ENCODE measurements at places on chromosomes 2 and 18.

DNA sequence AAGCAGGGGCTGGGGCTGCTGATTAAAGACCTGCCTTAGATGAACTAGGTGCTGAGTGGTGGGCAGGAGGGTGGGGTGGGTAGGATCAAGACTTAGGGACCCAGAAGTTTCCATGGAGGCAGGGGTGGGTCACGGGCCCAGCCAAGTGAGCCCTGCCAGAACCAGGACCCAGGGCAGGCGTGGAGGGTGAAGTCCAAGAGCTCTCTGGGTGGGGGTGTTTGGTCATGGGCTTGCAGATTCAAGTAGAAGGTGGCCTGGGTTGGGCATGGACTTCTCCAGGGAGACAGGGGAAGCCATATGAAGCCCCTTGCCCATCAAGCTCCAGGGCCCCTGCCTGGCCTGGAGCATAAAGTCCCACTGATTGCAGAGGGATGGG, 168.8 kb downstream of the SMAD7 start:
- DNase-seq = no peak

- no peak for DNase-seq
These were observed 133.6 kb upstream of the MYT1L start for GRCh38 chr2:2464643-2465042.

DNA sequence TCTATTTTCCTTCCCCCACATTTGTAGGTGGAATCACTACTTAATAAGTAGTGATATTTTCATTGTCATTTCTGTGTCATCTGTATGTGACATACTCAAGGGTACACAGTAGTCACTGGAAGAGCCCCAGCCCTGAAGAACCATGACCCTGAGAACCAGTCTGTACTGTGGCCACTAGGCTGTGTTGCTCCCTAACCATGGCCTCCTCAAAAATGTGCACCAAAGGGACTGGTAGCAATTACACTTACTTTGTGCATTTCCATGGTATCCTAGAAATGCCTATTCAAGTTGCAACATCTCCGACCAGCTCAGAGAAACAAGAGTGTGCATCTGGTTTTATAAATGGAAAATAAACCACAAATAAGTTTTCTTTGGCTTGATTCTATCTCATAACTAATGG, 155.1 kb downstream of the DOCK10 start:
- DNase-seq = no peak

GRCh38 chr2:237879058-237879430, 19.6 kb downstream of the RAMP1 start:
- DNase-seq = no peak

- DNase-seq = no peak
These were observed 12.9 kb downstream of the FZD7 start for GRCh38 chr2:202046572-202046971.

- no peak for DNase-seq
These were observed 330.5 kb downstream of the KCNS3 start for GRCh38 chr2:18208956-18209355.

DNA sequence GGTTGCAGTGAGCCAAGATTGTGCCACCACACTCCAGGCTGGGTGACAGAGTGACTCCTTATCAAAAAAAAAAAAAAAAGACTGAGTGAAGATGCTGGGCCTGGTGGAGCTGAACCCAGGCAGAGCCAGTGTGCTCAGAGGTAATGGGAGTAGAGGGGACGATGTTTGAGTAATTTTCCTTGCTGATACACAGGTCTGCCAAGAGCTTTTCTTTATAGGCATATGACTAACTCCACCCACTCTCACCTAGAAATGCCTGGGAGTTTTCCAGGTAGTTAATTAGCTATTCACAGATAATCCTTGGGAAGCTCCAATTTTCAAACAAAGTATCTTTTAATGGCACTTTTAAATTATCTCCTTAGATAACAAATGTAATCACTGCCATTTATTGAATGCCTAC, 33.4 kb upstream of the ACSL3 start:
- no peak for DNase-seq

GRCh38 chr18:63137999-63138435, 181.6 kb downstream of the BCL2 start:
- no peak for DNase-seq

- DNase-seq = no peak
These were observed 180.8 kb downstream of the KLHL29 start for GRCh38 chr2:23565814-23566213.

- DNase-seq = no peak
These were observed 80.0 kb downstream of the EXOC6B start for GRCh38 chr2:72745679-72746368.

GRCh38 chr2:179435000-179435399, 170.4 kb upstream of the SESTD1 start:
- DNase-seq = no peak

- no peak for DNase-seq
These were observed 822.6 kb downstream of the TRIB2 start for GRCh38 chr2:13539296-13539695.

DNA sequence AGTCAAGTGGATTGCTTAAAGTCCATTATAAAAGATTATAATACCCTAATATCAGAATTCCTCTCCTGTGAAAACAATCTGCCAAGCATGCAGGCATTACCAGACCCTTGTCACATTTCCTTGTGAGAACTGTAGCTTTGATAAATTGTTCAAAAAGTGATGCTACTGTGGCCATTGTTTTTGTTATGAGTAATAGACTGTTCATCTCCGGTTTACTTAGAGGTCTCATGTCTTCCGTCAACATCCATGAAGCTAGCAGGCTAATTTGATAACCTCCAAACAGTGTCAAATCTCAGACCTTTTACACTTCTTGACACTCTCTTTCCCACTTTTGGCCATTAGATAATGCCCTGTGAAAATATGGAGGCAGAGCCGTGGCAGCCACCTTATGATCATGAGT, 342.7 kb downstream of the CPS1 start:
- no peak for DNase-seq

DNA sequence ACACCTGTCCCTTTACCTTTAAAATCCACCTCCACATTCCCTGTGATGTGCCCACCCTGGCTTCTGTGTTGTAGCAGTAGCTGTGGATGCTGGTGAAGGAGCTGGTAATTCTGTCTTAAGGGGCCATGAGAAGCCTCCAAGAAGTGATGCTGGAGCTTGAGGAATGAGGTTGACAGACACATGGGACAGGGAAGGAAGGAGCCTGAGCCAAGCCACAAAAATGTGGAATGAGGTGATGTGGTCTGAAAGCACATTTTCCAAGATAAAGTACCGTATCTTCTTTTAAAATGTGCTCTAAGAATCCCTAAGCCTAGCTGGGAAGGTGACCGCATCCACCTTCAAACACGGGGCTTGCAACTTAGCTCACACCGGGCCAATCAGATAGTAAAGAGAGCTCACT, 31.2 kb downstream of the VWA3B start:
- no peak for DNase-seq

DNA sequence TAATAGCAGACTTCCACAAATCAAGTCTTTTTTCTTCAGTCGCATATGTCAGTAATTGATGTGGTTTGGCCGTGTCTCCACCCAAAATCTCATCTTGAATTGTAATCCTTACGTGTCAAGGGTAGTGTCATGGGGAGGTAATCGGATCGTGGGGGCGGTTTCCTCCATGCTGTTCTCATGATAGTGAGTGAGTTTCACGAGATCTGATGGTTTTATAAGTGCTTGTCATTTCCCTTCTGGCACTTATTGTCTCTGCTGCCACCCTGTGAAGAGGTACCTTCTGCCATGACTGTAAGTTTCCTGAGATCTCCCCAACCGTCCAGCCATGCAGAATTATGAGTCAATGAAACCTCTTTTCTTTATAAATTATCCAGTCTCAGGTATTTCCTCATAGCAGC, 478.8 kb downstream of the PTPRM start:
- DNase-seq = no peak

DNA sequence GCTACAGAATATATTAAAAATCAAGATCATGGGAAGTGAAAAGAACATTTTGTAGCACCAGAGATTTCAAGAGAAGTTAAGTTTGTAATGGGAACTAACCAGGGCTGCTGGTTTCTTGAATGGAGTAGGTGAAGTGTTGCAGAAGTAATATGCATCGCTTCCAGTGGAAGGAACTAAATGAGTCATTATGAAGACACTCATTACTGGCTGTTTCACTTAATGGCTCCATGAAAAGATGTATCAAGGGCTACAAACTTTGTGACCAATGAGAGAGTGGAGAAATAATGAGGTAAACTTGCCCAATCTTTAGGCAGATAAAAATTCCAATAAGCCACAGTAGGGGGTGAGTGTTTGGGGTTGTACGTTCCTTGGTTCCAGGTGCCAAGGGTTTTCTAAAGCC, 380.4 kb upstream of the POU3F3 start:
- DNase-seq = no peak

GRCh38 chr2:145777914-145778313, 1258.0 kb upstream of the ZEB2 start:
- no peak for DNase-seq

DNA sequence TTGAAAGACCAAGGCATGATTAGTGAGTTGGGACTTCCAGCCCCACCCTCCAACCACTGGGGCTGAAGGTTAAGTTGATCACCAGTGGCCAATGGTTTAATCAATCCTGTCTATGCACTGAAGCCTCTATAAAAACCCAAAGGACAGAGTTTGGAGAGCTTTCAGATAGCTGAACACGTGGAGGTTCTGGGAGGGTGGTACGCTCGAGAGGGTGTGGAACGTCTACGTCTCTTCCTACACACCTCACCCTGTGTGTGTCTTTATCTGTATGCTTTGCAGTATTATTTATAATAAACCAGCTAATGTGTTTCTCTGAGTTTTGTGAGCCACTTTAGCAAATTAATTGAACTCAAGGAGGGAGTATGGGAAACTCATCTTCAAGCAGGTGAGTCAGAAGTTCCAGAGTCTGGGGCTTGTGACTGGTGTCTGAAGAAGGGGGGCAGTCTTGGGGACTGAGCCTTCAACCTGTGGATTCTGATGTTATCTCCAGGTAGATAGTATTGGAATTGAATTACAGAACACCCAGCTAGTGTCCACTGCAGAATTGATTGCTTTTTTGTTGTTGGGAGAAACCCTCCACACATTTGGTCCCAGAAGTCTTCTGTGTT, 20.3 kb downstream of the ACTR3 start:
- DNase-seq = no peak

GRCh38 chr2:32559136-32559535, 68.7 kb upstream of the TTC27 start:
- DNase-seq = no peak

- DNase-seq = no peak
These were observed 39.4 kb upstream of the ZNF397 start for GRCh38 chr18:35201256-35201931.

DNA sequence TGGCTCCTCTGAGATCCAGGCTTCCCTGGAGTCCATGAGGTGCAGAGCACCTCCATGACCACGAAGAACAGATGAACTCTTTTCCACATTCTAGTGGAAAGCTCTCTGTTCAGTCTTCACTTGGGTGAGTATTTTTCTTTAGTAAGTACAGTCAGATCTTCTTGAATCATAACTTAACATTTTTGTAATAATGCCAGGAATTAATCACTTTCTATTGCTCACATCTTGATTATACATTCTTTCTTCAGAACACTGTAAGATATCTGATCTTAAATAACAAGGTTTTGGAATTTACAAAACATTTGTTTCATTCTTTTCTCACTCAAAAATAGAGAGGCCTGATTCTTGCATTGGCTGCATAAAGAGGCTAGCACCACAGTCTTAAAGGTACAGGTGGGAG, 45.4 kb upstream of the RND3 start:
- no peak for DNase-seq

DNA sequence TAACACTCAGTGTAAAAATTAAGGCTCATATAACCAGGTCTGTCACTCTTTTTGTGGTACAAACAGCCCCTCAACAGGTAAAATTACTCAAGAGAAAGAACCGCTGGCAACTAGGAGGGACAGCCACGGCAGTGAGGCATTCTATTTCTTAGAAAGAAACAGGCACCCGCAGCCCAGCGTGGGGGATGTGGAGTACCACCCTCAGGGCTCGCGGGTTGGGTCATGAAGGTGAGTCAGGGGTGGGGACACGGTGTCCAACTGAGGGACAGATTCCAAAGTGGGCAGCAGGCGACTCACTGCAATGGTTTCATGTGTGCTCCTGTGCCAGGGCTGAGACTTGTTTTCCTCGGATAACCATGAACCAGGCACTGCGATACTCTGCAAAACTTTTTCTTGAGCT, 129.4 kb downstream of the DTNB start:
- no peak for DNase-seq

GRCh38 chr2:127078666-127079270, 28.2 kb downstream of the BIN1 start:
- DNase-seq = no peak

DNA sequence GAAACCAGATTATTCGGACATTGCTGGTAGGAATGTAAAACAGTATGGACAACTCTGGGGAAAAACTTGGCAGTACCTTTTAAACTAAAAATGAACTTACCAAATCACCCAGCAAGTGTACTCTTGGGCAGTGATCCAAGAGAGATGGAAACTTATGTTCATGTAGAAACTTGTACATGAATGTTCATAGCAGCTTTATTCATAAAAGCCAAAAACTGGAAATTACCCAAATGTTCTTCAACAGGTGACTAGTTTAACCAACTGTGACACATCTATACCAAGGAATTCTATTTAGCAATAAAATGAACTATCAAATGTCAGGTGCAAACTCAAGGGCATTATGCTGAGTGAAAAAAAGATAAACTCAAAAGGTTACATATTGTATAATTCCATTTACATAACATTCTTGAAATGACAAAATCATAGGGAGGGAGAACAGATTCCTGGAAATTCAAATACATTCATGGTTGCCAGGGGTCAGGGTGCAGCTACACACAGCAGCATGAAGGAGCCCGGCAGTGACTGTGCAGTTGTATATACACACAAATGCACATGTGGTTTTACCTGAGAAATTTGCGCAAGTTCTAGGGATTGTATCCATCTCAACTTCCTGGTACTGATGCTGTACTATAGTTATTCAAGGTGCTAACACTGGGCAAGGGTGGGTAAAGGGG, 3.5 kb upstream of the RNU4ATAC start:
- DNase-seq = peak; percentile 43

GRCh38 chr2:68156419-68156818, 1.3 kb upstream of the PNO1 start:
- DNase-seq = no peak

DNA sequence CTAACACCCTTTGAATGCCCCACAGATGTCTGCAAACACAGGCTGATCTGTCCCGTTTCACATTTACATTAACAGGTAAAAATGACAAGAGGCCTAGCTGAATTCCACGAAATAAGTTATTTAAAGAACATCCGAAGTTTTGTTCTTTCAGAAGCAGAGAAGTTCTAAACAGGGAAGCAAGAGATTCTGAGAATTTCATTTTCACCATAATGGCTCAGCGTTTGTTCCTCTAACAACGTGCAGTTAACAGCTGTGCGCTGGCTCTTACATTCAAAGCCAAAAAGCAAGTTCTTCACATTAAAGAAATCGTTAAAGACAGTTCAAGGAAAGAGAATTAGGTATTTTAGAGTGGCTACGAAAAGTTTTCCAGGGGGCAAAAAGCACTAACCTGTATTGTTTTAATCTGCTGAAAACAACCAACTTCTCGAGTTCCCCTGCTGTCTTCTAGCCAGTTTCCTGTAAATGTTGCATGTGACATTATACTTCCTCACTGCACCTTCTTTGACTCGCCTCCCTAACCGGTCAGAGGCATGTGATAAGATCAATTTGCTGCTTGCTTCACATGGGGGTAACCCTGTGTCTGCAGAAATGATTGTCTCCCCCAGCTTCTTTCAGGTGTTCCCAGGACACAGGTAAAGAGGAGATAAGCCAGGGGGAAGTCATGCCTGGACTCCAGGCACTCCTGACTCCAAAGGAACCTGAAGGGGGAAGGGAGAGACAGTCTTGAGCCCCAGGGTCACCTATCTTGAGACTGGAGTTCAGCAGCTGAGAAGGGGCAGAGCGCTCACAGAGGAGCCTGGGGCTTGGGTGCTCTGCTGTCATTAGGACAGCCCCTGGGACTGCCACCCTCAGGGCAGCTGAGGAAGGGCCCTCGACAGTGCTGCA, 36.8 kb upstream of the WIPF1 start:
- peak; percentile 42 for DNase-seq

- no peak for DNase-seq
These were observed 50.0 kb downstream of the CPO start for GRCh38 chr2:206989311-206989710.

All from activated T-cell treated with anti-CD3 and anti-CD28 coated beads for 48 hours (primary cell).